HuH-7 (cell line): ENCODE measurements at places on chromosomes 2 and 18.

GRCh38 chr2:180848393-180848792 is 132.0 kb upstream of the UBE2E3 start:
- no peak for DNase-seq

DNA sequence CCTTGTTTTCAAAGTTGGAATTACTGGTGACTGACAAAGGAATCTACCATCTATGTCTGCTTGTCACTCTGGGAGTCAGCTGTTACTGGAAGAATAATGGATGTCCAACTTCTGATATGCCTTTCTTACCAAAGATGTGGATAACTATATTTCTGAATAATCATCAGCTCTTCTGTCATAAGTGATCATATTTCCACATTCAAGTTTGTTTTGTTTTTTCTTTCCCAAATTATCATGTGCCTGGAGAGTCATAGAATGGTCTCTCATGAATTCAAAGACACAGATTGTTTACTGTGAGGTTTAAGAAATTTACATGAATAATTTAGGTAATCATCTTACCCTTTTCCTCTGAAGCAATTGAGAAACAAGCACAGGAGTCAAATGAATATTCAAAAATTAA is 986.7 kb upstream of the CDH2 start:
- DNase-seq = no peak

- DNase-seq = no peak
Observed at GRCh38 chr2:153195342-153195741, 283.2 kb downstream of the RPRM start.

DNA sequence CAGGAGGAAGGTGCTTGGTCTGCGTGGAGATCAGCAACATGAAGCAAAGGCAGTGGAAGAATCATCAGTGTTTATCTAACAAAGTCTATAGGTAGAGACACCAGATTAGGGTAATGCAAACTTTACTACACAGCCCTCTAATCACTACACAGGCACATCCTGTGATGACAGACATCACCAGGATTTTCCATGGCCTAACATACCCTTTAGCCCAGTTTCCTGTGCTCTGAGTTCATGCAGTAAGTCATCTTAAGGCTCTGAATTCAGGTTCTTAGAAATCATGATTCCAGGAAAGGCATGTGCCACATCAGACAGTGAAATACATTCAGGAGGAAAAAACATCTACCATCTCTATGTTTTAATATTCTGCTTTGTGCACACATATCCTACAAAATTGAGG is 708.5 kb upstream of the SLC8A1 start:
- no peak for DNase-seq

DNA sequence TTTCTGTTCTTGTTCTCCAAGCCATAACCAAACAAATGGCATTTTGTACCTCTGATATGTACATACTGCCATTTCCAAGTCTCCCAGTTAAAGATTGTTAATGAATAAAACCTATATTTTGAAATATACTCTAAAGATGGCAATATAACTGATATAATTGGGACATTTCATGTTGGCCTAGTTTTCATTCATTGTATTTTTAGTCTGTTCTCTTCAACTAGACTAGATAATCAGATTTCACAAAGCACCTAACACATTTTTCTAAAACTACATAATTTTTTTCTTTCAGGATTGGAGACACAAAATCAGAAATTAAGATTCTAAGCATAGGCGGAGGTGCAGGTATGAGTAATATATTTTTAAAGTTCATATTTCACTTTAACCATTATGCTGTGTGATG is 5.6 kb downstream of the HNMT start:
- DNase-seq = no peak

GRCh38 chr2:33384599-33384961 is 91.9 kb upstream of the RASGRP3 start:
- no peak for DNase-seq

DNA sequence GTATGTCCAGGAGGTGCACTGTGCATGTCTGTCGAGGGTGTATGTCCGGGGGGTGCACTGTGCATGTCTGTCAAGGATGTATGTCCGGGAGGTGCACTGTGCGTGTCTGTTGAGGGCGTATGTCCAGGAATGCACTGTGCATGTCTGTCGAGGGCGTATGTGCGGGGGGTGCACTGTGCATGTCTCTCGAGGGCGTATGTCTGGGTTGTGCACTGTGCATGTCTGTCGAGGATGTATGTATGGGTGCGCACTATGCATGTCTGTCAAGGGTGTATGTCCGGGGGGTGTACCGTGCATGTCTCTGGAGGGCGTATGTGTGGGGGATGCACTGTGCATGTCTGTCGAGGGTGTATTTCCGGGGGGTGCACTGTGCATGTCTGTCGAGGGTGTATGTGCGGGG is 249.3 kb upstream of the MYT1L start:
- no peak for DNase-seq

GRCh38 chr2:44981714-44982108 is 27.5 kb downstream of the SIX2 start:
- DNase-seq = peak; percentile 56

DNA sequence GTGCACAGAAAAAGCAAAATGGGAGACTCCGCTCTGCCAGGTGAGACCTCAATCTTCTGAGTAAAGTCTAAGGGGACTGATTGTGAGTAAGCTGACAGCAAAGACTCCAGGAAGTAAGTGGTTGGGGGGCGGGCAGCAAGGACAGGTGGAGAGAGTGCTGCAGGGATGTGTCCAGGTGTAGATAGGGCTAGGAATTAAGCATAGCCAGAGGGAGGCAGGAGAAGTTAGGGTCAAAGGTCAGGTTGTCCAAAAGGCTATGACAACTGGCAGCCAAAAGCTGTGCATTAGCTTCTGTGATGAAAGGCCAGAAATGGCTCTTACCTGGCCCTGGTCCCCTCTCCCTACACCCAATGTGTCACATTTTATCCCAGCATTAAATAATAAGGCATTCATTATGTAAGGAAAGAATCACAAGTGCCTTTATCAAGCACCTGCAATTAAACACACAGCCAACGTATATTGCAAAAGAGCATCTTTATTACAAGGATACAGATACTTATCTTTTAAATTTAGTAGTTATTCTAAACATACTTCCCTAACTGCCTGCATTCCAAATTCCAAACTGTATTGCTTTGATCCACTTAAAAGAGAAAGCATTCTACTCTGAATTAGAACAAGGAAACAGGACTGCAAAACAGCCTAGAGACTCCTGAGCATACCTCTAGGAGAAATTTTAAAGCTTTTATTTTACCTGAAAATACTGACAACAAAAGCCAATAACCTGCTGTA is 247.9 kb downstream of the IRS1 start:
- no peak for DNase-seq

DNA sequence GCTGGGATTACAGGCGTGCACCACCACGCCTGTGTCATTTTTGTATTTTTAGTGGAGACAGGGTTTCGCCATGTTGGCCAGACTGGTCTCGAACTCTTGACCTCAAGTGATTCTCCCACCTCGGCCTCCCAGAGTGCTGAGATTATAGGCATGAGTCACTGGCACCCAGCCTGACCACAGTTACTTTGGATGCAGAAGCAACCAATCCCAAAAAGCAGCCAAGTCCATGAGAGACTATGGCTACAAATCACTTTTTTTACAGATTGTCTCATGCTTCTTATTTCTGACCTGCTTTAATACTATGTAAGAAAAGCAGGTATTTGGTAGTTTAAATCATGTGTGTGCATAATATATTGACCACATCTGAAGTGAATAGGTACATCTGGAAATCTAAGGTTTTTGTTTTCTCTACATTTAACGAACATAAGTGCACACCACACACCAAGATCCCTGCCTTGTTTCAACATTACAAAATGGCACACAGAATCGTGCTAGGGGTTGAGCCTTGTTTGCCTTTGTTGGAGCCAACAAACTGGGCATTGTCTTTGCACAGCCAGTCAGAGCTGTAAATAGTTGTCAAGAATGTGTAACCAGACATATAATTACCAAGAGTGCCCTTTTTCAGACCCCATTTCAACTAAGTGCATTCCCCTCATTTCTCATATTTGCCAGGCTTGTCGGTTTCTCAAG is 18.3 kb upstream of the MAP4K4 start:
- peak; percentile 28 for DNase-seq

DNA sequence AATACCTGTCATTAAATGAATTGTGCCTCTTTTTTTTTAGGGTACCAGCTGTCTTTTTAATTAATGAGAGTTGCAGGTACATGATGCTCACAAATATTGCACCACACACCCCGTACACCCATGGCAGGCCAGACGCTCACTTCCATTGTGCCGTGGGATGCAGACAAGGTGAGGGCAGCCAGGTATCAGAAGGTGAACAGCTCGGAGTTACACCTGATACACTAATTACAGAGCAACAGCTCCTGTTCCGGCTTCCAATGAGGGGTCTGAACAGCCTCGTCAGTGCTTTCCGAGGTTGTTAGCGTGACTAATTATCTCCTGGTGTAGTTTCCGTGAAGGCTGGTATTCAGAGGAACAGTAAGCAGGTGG is 442.8 kb downstream of the ZNF516 start:
- DNase-seq = no peak
